H1 (cell line): ENCODE measurements at places on chromosomes 12 and 14. TPM values are rescaled to one million over a fixed set of nuclear protein-coding genes. Genes with fewer than 3 reads are reported as not detected.
A peak's percentile ranks its signal among the peaks of the same experiment; 100 is the strongest.

The IAPP gene
- polyA plus RNA-seq = not detected in 2 replicates

GRCh38 chr12:14562279-14562678, 5.4 kb downstream of the PLBD1 start:
- DNase-seq = no peak

- DNase-seq = no peak
Measured at GRCh38 chr12:88566430-88566829, 13.8 kb downstream of the KITLG start.

GRCh38 chr12:116087399-116087798, 190.1 kb downstream of the MED13L start:
- DNase-seq = no peak

The TPPP2 gene
- polyA plus RNA-seq = not detected in 2 replicates

The ALX1 gene
- polyA plus RNA-seq = 0.28 and 0.41 TPM in 2 replicates

The TAS2R20 gene
- polyA plus RNA-seq = 0.17 and 0.57 TPM in 2 replicates

The BATF gene
- 0.20 TPM in 1 of 2 replicates, not detected in the other for polyA plus RNA-seq

The CPM gene
- 0.33 and 0.85 TPM in 2 replicates for polyA plus RNA-seq

DNA sequence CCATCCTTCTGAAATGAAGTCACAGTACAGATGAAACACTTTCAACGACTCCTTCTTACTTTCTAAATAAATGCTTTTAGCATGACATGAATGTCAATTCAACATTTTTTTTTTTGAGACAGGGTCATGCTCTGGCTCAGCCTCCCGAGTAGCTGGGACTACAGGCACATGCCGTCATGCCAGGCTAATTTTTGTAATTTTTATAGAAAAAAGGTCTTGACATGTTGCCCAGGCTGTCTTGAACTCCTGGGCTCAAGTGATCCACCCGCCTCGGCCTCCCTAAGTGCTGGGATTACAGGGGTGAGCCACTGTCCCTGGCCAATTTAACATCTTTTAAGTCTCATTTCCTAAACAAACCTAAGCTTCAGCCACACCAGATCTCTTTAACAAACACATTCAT, 16.4 kb downstream of the GALNT6 start:
- DNase-seq = no peak

The LALBA gene
- not detected in 2 replicates for polyA plus RNA-seq

DNA sequence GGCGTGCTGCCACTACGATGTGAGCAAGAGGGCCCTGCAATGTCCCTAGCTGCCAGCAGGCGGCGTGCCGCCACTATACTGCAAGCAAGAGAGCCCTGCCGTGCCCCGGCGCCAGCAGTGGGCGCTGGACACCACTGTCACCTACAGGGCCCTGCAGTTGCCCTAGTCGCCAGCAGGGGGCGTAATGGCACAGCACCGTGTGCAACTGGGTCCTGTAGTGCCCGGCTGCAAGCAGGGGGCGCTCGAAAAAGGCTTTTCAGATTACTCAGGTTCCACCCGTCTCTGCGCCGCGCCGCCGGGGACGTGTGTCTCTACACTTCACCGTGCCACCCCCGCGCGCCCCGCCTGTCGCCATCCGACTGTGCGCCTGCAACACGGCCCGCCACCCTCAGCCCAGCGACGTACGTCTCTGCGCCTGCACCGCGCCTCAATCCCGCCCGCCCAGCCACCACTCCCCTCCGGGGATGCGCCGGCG, 1356.9 kb downstream of the TMEM121 start:
- peak; percentile 56 for DNase-seq

GRCh38 chr12:64796205-64796845, 28.1 kb upstream of the TBC1D30 start:
- peak; percentile 58 for DNase-seq

GRCh38 chr12:92466391-92467305, 236.1 kb upstream of the PLEKHG7 start:
- DNase-seq = peak; percentile 9

The PCED1B gene
- polyA plus RNA-seq = 5.4 and 6.2 TPM in 2 replicates

The NOXRED1 gene
- polyA plus RNA-seq = 0.14 and 0.23 TPM in 2 replicates

DNA sequence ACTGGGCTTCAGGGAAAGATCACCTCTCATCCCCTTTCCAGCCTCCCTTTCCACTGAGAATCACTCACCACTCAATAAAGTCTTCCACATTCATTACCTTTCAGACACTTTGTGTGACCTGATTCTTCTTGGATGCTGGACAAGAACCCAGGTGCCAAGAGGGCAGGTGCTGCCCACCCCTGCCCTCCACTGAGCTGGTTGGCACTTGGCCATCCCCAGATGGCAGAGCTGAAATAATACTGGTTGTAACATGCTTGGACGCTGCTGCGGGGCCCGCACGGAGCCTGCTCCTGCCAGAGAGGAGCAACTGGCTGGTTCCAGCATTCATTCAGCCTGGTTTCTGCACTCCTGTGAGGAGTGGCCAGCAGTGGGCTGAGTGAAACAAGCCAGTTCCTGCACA, 386.7 kb upstream of the CCDC196 start:
- no peak for DNase-seq

DNA sequence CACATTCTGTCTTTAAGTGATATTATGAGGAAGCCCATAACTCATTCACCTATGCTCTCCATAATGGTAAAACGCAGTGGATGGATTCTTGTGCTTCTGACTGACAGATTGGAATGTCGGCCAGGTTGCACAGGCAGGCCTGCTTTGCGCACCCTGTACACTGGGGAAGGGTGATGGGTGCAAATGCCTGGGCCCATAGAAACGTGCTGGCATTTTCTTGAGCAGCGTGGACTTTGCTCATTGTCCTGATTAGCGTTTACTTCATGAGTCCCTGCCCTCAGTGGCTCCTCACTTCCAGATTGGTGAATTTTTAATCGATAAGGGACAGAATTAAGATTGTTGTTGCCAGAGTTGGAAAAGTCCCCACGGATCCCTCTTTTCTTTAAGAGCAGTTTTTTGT, 80.9 kb upstream of the TRAF3 start:
- DNase-seq = no peak

The KRT79 gene
- not detected in 2 replicates for polyA plus RNA-seq

DNA sequence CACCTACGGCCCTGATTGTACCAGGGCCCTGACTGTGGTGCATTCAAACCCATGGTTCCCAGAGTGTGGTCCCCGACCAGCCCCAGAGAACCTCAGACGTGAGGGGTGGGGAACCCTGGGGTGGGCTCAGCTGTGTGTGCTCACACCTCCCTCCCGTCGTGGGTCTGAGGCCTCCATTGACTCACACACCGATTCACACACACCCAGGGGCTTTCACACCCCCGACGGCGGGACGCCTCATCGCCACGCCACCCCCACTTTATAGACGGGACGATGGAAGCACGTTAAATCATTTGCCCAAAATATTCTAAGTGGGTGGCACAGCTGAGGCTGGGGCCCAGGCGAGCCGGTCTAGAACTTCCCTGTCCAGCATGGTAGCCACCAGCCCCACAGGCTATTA, 3.4 kb upstream of the FBRSL1 start:
- DNase-seq = no peak

DNA sequence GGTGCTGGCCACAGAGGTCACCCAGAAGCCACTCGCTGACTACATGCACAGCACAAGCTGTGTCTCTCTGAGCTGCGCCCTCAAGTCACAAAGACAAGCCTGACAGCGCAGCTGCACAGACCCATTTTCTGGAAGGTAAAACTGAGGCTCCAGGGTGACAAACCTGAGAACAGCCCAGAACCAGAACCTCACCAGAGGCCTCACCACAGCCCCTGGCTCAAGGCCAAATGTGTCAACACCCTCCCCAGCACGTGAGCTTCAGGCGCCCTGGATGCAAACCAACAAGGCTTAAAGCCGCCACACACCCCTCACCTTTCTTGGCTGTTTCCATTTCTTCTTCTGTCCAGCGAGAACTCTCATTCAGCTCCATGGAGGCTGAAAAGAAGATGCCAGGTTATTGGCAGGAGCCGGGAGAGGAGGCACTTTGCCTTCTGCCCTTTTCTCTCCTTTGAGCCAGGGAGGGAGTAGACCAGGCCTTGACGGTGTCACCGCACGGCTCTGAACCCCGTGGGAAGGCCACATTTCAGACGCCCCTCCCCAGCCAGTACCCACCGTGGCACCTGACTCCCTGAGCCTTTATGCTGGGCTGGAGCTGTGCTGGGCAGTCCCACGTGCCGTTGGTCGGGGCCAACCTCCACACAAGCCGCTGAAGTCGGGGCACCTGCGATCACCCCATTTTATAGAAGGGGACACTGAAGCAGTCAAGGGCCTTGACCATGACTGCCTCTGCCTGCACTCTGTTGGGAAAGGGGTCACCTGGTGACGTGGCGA, 103.1 kb downstream of the RFLNA start:
- DNase-seq = no peak

DNA sequence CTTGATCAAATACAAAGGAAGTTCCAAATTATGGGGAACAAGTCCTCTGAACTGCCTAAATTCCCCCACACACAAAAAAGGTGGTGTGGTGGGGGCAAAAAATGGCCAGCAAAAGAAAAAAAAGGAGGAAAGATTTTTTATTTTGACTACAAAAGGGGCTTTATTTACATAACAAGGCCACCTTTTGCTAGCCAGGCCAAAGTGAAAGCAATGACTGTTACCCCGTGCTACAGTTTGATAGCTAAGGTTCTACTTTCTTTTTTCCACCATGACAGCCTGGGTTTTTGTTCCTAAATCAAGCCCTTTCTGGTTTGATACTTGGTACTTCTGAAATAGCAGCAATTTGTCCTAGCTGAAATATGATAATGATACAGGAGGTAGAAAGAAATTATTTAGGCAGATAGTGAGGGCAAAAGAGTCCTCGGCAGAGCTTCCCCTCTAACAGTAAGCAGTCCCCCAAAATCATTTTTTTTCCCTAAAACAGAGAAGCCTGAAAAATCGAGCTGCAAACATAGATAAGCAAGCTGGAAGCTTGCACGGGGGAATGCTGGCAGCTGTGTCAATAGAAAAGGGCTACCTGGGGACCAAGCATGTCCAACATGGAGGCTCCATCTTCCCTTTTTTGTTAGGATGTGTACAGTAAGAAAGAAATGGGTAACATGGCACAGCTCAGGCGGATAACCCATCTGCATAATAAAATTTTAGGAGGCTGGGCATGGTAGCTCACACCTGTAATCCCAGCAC, 8.9 kb upstream of the B4GALNT1 start:
- DNase-seq = no peak

The DIP2B gene
- polyA plus RNA-seq = 10.3 and 11.1 TPM in 2 replicates

The KLHL33 gene
- 0.17 and 0.20 TPM in 2 replicates for polyA plus RNA-seq

GRCh38 chr14:52457411-52457810, 94.9 kb downstream of the TXNDC16 start:
- no peak for DNase-seq

The RASAL1 gene
- polyA plus RNA-seq = 3.7 and 5.9 TPM in 2 replicates

The MYO1H gene
- polyA plus RNA-seq = 0.03 and 0.05 TPM in 2 replicates

DNA sequence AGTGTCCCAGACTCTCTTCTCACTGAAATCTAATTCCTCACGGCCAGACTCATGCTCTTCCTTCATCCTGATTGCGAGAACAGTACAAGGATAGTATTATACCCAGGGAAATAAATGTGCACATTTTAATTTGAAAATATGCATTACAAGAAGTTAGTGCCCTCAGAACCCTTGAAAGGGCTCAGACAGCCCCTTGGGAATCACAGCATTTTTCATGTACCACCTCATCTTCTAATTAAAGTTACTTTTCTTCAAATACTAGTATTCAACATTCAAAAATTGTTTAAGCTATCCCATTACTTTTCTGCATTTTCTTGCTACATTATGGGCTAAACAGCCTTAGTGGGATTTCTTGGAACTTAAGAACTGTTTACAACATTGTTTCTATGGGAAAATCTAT, 1.7 kb upstream of the APPL2 start:
- no peak for DNase-seq

DNA sequence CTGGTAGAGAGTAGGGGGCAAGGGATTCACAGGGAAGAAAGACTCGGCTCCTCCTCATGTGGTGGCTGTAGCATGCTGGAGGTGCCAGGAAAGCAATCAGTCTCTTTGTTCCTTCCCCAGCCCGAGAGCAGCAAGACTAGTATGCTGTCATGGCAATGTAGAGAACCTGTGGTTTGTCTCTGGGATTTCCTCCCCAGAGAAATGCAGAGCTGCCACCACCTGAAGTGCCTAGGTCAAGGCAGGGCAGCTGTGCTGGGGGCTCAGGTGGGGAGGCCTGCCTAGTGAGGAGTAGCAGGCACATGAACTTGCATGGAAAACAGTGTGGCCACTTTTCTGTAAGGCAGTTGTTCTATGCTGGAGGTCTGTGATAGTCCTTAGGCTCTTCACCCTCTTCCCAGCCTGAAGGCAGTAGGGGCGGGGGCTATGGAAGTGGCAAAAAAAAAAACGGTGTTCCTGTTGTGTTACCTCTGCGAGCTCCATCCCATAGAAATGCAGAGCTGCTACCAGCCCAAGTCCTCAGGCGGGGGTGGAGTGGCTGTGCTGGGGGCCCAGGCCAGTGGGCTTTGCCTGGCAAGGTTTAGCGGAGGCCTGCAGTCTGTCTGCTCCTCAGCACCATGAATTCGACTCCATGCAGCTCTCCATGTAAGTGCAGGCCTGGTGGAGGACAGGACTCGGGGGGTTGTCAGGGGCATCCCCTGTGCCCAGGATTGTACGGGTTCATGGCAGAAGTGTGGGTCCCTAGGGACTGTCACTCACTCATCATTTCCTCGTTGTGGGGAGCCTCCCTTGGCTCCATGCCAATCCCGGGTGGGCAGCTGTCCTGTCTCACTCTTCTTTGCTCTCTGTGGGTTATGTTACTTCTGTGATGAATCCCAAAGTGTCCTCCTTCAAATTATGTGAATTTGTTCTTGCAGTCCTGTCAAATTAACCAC, 4.1 kb upstream of the CLEC4D start:
- no peak for DNase-seq

DNA sequence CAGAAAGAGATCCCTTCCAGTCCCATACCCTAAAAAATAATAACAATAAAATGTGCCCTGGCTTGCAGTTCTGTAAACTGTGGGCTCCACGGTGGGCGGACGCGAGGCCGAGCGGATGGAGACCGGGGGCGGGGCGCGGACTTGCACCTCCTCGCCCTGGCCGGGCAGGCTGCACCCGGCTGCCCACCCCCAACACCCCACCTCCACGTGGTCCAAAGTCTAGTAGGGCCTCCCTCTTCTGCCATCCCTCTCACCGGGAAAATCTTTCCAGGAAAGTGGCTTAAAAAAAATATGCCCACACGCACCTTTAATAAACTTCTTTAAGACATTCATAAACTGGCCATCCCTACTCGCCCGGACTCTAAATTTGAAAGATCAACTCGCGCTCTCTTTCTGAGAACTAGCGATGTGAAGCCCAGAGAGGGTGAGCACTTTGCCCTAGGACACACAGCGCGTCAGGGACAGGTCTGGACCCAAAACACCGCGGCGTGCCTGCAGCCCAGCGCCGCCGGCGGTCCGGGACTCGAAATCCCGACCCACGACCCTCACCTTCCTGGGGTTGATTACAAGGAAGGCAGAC, 1.9 kb upstream of the BCL11B start:
- peak; percentile 73 for DNase-seq

The GPR162 gene
- polyA plus RNA-seq = 7.3 and 9.5 TPM in 2 replicates

The TAS2R7 gene
- not detected in 2 replicates for polyA plus RNA-seq

The GRIP1 gene
- polyA plus RNA-seq = 4.5 and 5.2 TPM in 2 replicates

GRCh38 chr14:66177935-66178334, 308.2 kb upstream of the CCDC196 start:
- no peak for DNase-seq

- DNase-seq = no peak
Measured at GRCh38 chr12:40153432-40153831, 47.6 kb upstream of the SLC2A13 start.
